ENCODE measurements at places on chromosomes 7 and 10.
A peak's percentile ranks its signal among the peaks of the same experiment; 100 is the strongest.

DNA sequence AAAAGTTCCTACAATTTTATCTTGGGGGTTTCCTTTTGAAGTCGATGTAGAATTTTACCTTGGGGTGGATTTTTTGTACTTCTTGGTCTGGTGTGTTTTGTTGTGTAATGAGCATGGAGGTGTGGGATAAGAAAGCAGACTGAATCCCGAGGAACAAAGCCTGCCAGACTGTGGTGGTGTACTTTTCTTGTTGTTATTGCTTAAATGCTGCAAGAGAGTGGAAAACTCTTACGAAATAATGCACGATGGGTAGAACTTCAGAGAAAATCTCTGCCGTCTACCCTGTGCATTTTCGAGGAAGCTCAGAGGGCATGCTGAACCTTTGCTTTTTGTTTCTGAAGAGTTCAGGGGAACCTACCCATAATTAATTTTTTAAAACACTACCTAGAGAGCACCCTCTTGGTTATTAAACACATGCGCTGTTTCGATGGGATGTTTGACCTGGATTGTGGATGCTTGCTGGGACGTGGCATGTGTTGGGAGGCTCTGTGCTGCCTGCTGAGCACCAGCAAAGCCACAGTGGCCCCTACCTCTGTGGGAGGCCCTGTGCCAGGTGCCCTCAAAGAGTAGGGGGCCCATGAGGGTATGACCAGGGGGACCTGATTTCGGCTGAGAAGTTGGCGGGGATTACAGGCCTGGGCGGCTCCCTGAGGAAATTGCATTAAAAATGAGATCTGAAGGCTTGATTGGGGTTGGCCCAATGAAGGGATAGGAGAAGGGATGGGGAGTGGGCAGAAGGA lies 94.1 kb downstream of the TCF7L2 start:
- DNase-seq: no peak

DNA sequence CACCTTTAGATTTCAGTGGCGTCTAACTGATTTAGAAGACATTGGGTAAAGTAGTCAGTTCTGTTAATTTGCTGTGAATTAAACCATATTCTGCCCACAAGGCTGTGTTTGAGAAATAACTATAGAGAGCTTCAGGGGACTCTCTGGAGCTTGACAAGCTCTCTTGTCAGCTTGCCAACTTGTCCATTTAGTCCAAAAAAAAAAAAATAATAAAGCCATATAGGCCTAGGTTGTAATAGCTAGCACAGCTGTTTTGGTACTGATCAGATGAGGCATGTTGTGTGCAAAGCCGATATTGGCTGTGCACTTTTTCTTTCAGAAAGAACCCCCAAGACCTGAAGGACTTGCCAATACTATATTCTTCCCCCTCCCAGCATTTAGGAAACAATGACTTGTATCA lies 20.2 kb upstream of the ZNF282 start:
- peak; percentile 48 for DNase-seq

DNA sequence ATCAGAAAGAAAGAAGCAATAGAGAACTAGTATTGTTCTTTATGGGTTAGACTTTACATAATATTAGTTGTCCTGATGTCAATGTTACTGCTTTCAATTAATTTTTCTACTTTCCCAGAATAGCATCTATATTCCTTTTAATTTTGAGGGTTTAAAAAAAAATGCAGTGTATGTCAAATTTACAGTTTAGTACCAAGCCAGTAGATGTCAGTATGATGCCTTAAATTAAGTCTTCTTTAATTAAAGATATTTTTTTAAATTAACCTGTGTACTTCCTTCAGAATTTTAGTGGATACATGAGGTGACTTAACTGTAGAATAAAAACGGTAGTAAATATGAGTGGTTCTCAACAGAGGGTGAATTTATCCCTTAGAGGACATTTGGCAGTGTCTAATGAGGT lies 35.2 kb upstream of the STOX1 start:
- DNase-seq: no peak

- no peak for DNase-seq
Observed at GRCh38 chr10:133401500-133401899, 7.5 kb downstream of the MTG1 start.

GRCh38 chr7:8056439-8056838 lies 87.8 kb downstream of the GLCCI1 start:
- no peak for DNase-seq

- no peak for DNase-seq
Observed at GRCh38 chr7:37198041-37198905, 250.4 kb downstream of the ELMO1 start.

DNA sequence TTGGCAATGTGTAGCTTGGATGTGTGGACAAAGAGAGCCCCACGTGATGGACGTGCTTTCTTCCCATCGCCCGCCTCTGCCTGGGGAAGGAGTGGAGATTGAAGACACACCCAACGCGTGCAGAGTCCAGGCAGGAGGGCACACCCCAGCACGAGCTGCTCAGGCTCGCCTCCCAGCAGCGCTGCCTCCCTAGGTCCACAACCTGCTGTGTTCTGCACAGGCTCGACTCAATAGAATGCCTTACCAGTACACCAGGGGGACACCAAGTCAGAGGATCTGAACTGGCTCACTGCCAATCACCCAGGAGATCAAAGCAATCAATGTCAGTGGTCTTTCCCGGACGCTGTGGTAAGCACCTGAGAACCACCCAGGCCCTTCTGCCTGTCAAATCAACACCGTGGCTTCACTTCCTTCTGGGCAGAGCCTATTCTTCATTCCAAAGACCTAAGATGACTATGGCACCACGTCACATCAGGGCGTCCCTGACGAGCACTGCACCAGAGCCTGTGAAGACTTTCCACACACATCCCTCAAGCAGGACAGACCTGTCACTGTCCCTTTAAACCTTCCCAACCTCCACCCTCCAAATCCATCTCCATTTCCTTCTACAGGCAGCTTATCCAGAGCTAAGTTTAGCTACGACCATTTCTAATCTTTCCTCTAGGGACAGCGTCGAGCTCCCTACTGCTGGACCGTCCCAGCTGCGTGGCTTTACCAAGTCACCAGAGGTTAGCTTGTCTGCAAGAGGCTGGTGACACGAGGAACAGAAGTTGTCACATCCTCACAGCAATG lies 72.3 kb downstream of the AMZ1 start:
- DNase-seq: peak; percentile 63

GRCh38 chr10:73968098-73968521 lies 29.8 kb upstream of the VCL start:
- DNase-seq: no peak

DNA sequence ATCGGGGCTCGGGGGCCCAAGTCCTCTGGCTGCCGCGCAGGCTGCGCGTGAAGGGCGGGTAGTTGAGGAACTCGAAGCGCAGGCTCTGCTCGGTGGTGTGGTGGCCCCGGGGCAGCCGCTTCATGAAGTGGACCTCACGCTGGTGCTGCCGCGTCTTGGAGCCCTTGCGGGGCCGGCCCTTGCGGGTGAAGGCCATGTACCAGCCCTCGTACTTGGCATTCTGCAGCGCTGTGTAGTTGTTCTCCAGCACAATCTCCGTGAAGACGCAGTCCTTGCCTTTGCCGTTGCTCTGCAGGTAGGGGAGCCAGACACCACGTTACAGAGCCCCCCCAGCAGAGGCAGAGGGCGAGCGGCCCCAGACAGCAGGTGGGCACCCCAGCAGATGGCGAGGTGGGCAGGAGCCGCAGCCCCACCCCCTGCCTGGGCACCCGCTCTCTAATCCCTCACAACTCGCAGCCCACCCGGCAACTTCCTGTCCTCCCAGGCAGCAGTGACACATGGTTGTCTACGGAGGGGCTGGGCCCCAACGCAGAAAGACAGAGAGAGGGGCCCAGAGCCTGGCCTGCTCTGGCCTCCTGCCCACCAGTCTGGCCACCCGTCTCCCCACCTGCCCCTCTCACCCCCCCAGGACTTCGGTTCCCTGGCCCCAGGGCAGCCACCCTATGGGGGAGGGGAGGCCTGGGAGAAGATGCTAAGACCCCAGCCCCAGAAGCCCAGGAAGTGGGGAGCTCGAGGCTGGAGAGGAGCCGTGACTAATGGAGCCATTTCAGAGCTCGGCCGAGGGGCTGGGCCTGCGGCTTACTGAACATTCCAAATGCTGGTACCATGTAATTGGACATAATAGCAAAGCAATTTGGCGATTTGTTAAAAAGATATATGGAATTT lies 5.3 kb downstream of the FGF8 start:
- no peak for DNase-seq

DNA sequence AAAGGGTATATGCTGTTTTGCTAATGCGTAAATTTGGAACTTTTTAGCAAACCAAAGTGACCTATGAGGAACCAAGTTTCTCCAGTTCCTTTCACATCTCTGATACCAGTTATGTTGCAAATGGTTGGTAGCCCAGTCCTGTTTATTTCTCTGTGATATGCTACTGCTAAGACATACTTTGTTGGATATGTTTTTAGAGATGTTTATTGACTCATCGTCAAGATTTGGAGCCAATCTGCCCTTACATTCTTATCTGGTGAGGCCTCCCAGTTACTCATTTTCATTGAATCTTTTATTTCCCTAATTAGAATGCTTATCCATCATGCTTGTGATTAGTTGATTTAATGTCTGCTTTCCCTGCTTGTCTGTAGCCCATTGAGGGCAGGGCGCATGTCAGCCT lies 58.9 kb downstream of the LRGUK start:
- DNase-seq: no peak

DNA sequence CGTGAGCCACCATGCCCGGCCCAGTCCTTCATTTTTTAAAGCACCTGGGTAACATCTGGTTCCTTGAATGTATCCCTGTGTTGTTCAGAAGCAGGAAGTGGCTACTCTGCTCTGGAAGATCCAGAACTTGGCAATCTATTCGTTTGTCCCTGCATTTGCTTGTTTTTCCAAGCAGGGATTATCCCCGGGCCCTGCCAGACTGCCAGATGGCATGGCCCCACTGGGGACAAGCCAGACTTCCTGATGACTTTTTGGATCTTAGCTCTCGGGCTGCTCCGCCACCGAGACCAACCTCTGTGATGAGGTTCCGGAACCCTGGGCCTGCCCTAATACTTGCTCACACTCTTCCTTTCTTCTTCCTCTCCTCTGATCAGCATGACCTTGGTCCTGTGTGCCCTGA lies 496.7 kb downstream of the TYW1 start:
- no peak for DNase-seq

GRCh38 chr10:131145756-131146155 lies 165.8 kb downstream of the TCERG1L start:
- DNase-seq: no peak

GRCh38 chr7:73786588-73786987 lies 16.5 kb upstream of the CLDN3 start:
- DNase-seq: no peak

DNA sequence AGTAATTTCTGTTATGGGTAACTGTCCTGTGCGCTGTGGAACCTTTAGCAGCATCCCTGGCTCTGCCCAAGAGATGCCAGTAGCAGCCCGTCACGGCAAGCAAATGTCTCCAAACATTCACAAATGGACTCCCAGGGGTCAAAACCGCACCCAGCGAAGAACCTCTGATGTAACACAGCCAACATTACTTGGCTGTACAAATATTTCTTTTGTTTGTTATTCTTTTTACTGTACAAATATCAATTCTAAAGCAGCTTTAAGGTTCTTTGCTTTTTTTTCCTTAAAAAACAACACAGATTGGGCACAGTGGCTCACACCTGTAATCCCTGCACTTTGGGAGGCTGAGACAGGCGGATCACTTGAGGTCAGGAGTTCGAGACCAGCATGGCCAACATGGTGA lies 182.5 kb downstream of the KMT2E start:
- no peak for DNase-seq

GRCh38 chr7:84535580-84536270 lies 341.1 kb upstream of the SEMA3A start:
- no peak for DNase-seq

- DNase-seq: no peak
Observed at GRCh38 chr7:2092279-2092678, 140.5 kb downstream of the MAD1L1 start.

- DNase-seq: no peak
Observed at GRCh38 chr7:24975172-24975571, 4.8 kb downstream of the OSBPL3 start.

- DNase-seq: no peak
Observed at GRCh38 chr10:113487154-113487553, 65.7 kb upstream of the HABP2 start.

GRCh38 chr7:45564886-45565455 lies 9.2 kb upstream of the ADCY1 start:
- no peak for DNase-seq

DNA sequence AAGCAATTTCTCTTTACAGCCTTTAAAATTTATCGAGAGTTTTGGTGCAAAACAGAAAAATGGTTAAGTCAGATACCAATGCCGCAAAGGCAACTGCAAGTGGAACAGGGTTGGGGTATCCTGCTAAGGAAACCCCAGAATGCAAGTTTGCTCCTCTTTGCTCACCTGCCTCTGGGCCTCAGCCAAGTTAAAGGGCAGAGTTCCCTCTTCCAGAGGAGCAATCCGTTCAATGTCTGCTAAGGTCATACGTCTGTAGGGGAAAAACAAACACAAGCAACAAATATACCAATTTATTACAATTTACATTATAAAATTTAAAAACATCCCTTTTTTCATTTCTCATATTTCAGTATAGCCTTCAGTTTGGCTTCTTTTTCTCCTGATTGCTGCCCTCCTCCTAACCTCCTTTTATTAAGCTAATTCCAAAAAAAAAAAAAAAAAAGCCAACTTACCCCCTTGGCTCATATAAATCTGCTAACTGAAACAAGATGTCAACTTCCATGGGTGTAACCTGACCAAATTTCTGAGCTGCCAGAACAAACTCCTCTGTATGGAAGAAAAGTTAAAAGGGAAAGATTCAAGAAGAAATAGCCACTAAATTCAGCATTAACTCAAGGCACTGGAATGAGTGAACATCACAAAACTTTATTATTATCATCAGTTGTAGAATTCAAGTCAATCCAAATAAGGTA lies 132.6 kb downstream of the SLC25A13 start:
- no peak for DNase-seq

DNA sequence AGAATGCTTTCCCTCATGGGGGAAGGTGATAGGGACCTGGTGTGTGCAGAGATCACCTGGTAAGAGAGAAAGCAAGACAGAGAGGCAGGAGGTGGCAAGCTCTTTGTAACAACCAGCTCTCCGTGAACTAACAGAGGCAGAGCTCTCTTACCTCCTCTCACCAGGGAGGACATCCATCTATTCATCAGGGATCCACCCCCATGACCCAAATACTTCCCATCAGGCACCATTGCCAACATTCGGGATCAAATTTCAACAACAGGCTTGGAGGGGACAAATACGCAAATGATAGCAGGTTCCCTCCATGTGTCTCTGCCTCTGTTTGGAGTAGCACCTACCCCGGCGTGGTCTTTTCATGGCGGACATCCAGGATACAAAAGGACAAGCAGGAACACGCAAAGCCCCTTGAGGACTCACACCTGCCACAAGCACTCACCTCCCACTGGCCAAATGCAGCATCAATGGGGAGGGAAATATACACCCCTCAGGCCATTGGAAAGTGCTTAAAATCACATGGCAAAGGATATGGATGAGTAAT lies 431.2 kb upstream of the AUTS2 start:
- DNase-seq: peak; percentile 88

DNA sequence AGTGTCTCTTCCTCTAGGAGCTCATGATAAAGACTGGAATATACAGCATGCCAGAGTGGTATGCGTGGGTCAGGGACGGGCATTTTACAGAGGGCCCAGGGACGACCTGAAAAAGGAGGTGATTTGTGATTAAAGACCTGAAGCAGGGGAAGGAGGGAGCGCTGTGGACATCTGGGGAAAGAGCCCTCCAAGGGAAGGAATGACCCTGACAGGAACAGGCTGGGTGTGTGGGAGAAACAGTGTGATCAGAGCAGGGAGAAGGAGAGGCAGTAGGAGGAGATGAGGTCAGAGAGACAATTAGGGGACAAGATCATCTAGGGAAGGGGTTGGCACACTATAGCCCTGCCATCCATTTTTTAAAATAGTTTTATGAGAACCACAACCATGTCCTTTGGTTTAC lies 3.4 kb upstream of the RASSF4 start:
- DNase-seq: no peak

Measured in NCI-H1092 (cell line).